ENCODE measurements at places on chromosomes 11 and 22.
A peak's percentile ranks its signal among the peaks of the same experiment; 100 is the strongest.

DNA sequence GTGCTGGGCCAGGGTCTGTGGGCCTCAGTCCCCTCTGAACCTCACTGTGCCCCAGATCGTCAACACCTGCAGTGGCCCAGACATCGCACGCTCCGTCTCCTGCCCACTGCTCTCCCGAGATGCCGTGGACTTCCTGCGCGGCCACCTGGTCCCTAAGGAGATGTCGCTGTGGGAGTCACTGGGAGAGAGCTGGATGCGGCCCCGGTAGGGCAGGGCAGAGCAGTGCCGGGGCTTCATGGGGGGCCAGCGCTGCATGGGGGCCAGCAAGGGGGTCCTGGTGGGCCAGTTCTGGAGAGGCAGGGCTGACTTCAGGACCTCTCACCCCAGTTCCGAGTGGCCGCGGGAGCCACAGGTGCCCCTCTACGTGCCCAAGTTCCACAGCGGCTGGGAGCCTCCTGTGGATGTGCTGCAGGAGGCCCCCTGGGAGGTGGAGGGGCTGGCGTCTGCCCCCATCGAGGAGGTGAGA lies 16.3 kb downstream of the EPS8L2 start:
- peak; percentile 7 for DNase-seq

GRCh38 chr11:115941481-115941993 lies 437.3 kb upstream of the CADM1 start:
- peak; percentile 26 for DNase-seq

DNA sequence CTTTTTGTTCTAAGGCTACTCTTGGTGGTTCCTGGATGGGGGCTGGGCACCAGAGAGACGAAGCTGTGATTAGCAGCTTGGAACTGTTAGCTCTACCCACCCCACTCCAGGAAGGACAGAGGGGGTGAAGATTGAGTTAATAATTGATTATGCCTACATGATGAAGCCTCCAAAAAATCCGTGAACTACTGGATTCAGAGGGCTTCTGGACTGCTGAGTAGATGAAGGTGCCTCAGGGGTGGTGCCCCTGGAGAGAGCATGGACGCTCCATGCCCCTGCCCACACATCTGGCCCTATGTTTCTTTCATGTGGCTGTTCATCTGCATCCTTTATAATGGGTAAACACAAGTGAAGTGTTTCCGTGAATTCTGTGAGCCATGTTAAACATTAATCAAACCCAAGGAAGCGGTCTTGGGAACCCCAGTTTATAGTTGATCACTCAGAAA lies 47.3 kb upstream of the CYP2D6 start:
- no peak for DNase-seq

DNA sequence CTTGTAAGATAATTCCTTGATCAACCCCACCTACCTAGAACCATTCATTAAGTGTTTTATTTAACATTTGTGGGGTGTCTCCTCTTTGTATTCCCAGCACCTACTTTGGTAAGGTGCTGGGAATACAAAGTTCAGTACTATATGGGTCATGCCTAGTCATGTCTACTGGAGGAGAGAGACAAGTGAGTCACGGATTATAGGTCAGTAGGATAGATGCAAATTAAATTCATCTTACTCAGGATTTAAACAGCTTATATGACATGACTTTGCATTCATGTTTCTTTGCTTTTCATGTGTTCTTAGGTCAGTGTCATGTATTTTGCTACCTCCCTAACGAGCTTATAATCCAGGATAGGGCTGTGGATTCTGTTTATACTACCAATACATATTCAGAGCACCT lies 3.4 kb upstream of the FADS1 start:
- no peak for DNase-seq

GRCh38 chr11:117634756-117635603 lies 162.0 kb downstream of the DSCAML1 start:
- no peak for DNase-seq

- DNase-seq = no peak
Measured at GRCh38 chr11:76661306-76661751, 9.2 kb downstream of the LRRC32 start.

DNA sequence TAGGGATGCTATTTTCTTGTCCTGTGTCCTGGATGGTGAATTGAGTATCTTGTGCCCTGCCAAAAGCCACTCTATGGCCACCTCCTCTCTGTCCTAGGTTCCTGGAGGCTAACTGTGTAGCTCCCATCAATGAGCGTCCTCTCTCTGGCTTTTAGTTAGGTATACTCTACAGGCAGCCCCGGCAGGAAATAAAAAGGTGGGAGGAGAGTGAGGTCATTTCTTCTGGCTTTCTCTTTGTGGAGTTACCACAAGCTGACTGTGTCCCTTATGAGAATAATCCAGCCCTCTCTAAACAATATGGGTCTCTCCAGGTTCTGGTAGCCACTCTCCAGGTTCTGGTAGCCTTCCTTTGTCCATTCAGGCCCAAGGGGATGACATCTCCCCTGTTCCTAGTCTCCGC lies 11.7 kb upstream of the ASPHD2 start:
- DNase-seq = no peak

GRCh38 chr11:76456571-76456970 lies 11.8 kb downstream of the EMSY start:
- no peak for DNase-seq

DNA sequence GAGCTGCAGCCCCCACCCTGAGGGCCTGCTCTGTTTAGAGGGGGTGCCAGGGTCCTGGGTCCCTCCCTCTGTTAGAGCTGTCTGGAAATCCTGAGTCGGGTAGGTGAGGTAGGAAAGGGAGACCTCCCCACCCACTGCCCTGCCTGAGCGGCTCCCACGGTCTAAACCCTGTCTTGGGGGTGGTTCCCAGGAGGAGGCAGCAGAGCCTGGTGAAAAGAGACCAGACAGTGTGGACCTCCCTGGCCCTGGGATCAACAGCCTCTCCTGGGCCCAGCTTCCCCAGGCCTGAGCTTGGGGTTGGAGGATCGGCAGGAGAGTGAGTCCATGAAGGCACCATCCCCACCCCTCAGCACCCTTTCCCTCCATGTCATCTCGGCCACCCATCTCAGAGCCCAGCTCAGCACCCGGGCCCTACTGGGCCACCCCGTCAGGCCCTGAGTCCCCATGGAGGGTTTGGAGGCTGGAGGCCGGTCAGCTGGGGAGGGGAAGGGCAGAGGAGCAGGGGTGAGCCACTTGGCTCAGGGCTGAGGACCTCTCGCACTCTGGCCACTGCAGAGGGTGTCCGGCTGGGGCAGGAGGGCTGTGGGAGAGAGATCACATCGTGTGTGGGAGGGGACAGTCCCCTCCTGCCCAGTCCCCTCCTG lies 37.2 kb downstream of the RTN4R start:
- DNase-seq = no peak

Data from natural killer cell (primary cell).